Activated T-cell treated with anti-CD3 and anti-CD28 coated beads, Interleukin-2, amount 50 U/mL, for 72 hours (primary cell): ENCODE measurements at places on chromosomes 13 and 19.

DNA sequence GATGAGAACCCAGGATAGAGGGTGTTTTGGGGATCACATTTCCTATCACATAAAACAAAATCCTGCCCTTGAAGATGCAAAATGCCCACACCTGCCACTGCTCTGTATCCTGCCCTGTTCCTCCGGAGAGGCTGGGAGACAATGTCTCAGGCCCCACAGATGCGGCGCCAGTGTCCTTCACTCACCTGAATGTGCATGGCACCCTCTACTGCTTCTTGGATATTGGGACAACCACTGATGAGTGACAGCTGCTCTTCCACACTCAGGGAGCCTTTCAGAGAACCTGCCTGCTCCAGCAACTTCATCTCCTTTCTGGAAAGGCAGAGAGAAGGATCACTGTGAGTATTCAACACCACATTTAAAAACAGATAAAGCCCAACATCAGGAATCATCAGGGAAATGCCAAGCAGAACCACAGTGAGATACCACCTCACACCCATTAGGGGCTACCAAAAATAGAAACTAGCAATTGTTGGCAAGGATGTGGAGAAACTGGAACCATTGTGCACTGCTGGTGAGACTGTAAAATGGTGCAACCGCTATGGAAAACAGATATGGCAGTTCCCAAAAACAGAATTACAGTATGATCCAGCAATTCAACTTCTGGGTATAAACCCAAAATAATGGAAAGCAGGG is 36.4 kb downstream of the CRYL1 start:
- no peak overlapping the region for H3K27ac ChIP-seq
- peaks cover 9% of the 10 kb centered on the region for H3K4me1 ChIP-seq
- no peaks in the 10 kb centered on the region for H3K27me3 ChIP-seq
- peak; percentile 59 for DNase-seq
- no peak overlapping the region for H3K4me3 ChIP-seq
- H3K36me3 ChIP-seq = no peaks in the 10 kb centered on the region

DNA sequence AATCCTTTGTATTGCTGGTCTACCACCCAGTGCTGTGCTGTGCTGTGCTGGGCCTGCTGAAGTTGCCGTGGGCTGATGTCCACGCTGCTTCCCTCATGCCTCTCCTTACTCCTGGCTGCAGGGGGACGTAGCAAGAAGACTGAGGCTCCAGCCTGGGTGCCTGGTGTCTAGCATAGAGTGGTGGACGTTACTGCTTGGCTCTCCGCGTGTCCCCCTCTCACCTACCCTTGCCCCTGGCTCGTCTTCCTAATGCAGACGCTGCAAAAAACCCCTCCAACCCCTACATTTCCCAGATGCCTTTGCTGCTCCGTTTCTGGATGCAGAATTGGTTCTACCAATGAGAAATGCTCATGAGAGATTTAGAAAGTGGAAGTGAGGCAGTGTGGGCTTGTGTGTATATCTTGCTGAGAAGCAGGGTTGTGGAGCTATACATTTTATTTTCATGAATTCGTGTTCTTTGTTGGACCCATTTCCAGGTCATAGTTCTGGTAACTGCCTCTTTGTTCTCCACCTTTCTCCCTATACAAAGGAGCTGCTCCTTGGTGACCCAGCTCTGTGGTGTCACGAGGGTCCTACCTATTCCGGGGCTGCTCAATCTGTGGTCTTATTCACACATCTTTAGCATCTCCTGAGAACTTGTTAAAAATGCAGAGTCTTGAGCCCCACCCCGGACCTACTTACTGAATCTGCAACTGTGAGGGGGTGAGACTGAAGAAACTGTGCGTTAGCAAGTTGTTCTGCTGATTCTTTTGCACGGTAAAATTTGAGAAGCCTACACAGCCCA is 7.9 kb upstream of the DENND1C start:
- peak overlapping the region; percentile 85 for H3K4me3 ChIP-seq
- no peaks in the 10 kb centered on the region for H3K27me3 ChIP-seq
- H3K36me3 ChIP-seq = peaks cover 4% of the 10 kb centered on the region
- peak overlapping the region; percentile 77 for H3K27ac ChIP-seq
- peaks cover 23% of the 10 kb centered on the region for H3K4me1 ChIP-seq

- H3K36me3 ChIP-seq = no peaks in the 10 kb centered on the region
- no peak overlapping the region for H3K27ac ChIP-seq
- peaks cover 28% of the 10 kb centered on the region for H3K27me3 ChIP-seq
- no peak for DNase-seq
Observed at GRCh38 chr13:44842158-44842557, 147.1 kb downstream of the NUFIP1 start.

DNA sequence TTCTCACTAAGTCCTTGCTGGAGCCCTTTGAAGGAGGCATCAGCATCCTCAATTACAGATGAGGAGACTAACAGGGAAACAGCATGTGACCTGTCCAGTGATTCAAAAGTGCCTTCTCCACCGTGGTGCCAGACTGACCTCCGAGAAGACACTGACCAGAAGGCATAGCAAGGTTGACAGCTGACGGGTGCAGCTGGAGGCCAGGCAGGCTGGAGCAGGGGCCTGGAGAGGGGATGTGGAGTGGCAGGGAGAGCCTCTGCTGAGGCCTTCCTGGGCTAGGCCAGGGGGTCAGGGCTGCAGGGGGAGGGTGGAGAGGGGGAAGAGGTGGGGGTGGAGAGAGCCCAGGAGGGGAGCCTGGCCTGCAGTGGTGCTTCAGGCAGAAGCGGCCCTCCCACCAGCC is 66.3 kb downstream of the KCTD15 start:
- H3K27ac ChIP-seq = no peak overlapping the region
- no peak overlapping the region for H3K4me3 ChIP-seq
- H3K36me3 ChIP-seq = no peaks in the 10 kb centered on the region
- H3K4me1 ChIP-seq = no peaks in the 10 kb centered on the region

DNA sequence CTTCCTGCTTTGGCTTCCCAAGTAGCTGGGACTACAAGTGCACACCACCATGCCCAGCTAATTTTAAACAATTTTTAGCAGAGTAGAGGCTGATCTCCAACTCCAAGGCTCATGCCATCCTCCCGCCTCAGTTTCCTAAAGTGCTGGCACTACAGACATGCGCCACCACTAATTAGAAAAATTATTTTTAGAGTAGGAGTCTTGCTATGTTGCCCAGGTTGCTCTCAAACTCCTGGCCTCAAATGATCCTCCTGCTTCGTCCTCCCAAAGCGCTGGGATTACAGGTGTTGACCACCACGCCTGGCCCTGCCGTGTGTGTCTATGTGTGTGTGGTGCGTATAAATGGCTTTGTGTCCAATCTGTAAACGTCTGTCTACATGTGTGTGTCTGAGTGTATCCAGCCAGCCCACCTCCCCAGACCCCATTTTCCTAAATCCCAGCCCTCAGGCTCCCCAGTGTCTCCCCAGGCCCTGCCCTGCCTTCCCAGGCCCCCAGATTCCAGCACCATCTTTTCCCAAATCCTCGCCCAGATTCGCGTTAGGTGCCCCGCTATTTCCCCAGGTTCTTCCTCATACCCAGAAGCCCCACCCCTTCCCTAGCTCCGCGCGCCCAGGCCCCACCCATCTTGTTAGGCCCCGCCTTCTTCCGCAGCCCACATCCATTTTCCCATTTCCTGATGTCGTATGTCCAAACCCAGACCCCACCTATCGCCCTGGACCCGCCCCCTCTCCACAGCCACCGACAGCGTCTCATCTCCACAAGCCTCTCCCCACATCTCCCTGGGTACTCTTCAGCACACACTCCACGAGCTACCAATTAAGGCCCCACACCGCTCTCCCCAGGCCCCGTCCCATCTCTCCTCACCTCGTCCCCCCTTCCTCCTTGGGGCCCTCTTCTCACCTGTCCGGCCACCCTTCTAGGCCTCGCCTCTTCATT is 24.9 kb downstream of the SLC8A2 start:
- peak overlapping the region; percentile 84 for H3K4me3 ChIP-seq
- peaks cover 47% of the 10 kb centered on the region for H3K4me1 ChIP-seq
- no peak overlapping the region for H3K27ac ChIP-seq
- peak; percentile 61 for DNase-seq

- H3K27me3 ChIP-seq = no peaks in the 10 kb centered on the region
- H3K36me3 ChIP-seq = no peaks in the 10 kb centered on the region
- H3K4me3 ChIP-seq = no peak overlapping the region
Observed at GRCh38 chr13:35984776-35985453, 146.3 kb downstream of the DCLK1 start.

- no peak overlapping the region for H3K27ac ChIP-seq
- H3K4me3 ChIP-seq = no peak overlapping the region
- peaks cover 16% of the 10 kb centered on the region for H3K4me1 ChIP-seq
- H3K36me3 ChIP-seq = no peaks in the 10 kb centered on the region
- DNase-seq = peak; percentile 40
Observed at GRCh38 chr13:114019367-114019766, 45.5 kb upstream of the C13orf46 start.

DNA sequence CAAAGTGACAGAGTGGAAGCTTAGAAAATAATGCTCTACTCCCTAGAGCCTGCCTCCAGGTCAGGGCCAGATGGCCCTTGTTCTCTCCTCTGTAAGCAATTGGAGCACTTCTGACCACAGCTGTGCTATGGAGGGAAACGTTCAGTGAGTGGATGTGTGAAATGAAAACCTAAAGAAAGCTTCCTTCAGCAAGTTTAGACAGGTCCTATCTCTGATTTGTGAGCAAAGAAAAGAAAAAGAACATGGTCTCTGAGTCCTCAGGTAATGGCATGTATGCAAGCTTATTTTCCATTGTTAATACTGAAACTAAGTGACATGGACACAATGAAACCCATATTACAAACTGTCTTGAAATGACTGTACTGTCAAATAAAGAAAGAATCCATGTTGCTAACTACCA is 1486.8 kb downstream of the EFNB2 start:
- H3K27me3 ChIP-seq = no peaks in the 10 kb centered on the region
- H3K36me3 ChIP-seq = peaks cover 1% of the 10 kb centered on the region
- H3K4me3 ChIP-seq = no peak overlapping the region
- DNase-seq = no peak

DNA sequence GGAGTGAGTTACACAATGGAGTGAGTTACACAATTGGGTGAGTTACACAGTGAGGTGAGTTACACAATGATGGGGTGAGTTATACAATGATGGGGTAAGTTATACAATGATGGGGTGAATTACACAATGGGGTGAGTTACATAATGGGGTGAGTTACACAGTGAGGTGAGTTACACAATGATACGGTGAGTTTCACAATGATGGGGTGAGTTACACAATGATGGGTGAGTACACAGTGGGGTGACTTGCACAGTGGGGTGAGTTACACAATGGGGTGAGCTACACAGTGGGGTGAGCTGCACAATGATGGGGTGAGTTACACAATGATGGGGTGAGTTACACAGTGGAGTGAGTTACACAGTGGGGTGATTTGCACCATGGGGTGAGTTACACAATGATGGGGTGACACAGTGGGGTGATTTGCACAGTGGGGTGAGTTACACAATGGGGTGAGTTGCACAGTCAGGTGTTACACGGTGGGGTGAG is 52.5 kb upstream of the GAS6 start:
- peaks cover 6% of the 10 kb centered on the region for H3K4me1 ChIP-seq
- H3K27me3 ChIP-seq = peaks cover 40% of the 10 kb centered on the region
- no peak overlapping the region for H3K4me3 ChIP-seq
- H3K36me3 ChIP-seq = peaks cover 7% of the 10 kb centered on the region
- no peak overlapping the region for H3K27ac ChIP-seq
- DNase-seq = no peak

DNA sequence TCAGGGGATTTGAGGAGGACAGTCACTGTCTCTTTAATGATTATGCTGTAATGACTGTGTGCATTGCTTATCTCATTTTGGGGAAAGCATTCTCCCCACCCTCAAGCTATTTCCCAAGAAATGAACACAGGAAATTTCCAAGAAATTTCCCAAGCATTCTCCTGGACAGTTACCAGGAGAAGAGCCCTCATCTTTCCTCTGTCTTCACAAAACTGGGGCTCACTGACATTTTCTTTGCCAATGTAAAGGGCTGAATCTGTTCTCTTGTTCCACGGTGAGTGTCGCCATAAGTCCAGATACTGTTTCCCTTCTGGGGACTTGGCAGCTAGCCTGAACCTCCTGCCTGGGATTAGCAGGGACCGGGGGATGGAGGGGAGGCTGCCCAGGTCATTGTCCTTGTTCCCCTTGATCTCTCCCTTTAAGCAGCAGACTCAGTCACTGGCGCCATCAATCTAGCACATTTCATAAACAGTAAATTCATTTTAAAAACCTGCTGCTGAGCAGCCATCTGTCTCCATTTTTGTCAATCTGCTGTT is 172.8 kb downstream of the DNAJC15 start:
- no peak for DNase-seq
- no peak overlapping the region for H3K4me3 ChIP-seq
- peaks cover 5% of the 10 kb centered on the region for H3K27me3 ChIP-seq
- H3K4me1 ChIP-seq = no peaks in the 10 kb centered on the region
- no peak overlapping the region for H3K27ac ChIP-seq

GRCh38 chr19:19145281-19145680 is 7.0 kb upstream of the TMEM161A start:
- H3K36me3 ChIP-seq = no peaks in the 10 kb centered on the region
- no peaks in the 10 kb centered on the region for H3K4me1 ChIP-seq
- DNase-seq = no peak
- no peak overlapping the region for H3K27ac ChIP-seq
- H3K4me3 ChIP-seq = no peak overlapping the region

GRCh38 chr13:23579896-23580683 is 9.9 kb downstream of the TNFRSF19 start:
- no peak for DNase-seq
- H3K36me3 ChIP-seq = no peaks in the 10 kb centered on the region
- peaks cover 66% of the 10 kb centered on the region for H3K27me3 ChIP-seq
- no peak overlapping the region for H3K27ac ChIP-seq

GRCh38 chr13:66627512-66627911 is 602.6 kb downstream of the PCDH9 start:
- DNase-seq = no peak
- H3K36me3 ChIP-seq = no peaks in the 10 kb centered on the region
- no peak overlapping the region for H3K27ac ChIP-seq
- no peaks in the 10 kb centered on the region for H3K27me3 ChIP-seq
- H3K4me3 ChIP-seq = no peak overlapping the region

DNA sequence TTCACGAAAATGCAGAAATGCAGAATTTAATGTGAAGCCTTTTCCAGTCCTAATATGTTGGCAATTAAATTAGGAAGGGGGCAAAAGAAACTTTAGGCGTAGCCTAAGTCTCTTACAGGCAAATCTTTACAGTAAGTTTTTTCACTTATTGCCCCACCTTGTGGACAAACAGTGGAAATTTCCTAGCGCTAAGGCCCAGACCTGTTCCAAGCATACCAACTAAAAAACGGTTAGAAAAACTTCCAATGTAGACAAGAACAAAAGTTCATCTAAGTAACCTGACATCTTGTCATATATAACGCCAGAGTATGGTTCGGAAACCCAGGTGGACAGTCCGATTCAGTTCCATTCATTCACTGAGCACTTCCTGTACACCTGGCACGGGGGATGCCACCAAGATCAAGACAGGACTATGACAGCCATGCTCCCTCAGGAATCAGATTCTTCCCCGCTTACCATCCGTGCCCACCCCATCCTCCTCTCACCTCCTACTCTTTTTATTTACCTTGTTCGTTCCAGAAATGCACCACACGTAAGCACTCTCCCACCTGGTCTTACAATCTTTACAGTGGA is 4.9 kb downstream of the ZAR1L start:
- peaks cover 3% of the 10 kb centered on the region for H3K36me3 ChIP-seq
- no peaks in the 10 kb centered on the region for H3K27me3 ChIP-seq
- peak; percentile 23 for DNase-seq
- peaks cover 24% of the 10 kb centered on the region for H3K4me1 ChIP-seq
- no peak overlapping the region for H3K27ac ChIP-seq
